ENCODE measurements at places on chromosomes 12 and 14. TPM values are rescaled to one million over a fixed set of nuclear protein-coding genes. Genes with fewer than 3 reads are reported as not detected.

Gene ATN1
- total RNA-seq: 4.0 TPM

Gene NACA
- total RNA-seq: 1,430 TPM

Gene EML5
- total RNA-seq: not detected

Gene KCNMB4
- 6.0 TPM for total RNA-seq

Gene GNPNAT1
- 15.1 TPM for total RNA-seq

Gene EMP1
- 201 TPM for total RNA-seq

Gene RTL1
- not detected for total RNA-seq

Gene INSM2
- total RNA-seq: not detected

Gene NOPCHAP1
- total RNA-seq: 8.3 TPM

Gene CATSPERB
- not detected for total RNA-seq

All from smooth muscle cell of the coronary artery (primary cell).